ENCODE measurements at places on chromosomes 6 and 20.

GRCh38 chr6:162636167-162636566 is 91.4 kb downstream of the PRKN start:
- no peak for DNase-seq

GRCh38 chr20:8971669-8972316 is 97.1 kb upstream of the PLCB4 start:
- no peak for DNase-seq

DNA sequence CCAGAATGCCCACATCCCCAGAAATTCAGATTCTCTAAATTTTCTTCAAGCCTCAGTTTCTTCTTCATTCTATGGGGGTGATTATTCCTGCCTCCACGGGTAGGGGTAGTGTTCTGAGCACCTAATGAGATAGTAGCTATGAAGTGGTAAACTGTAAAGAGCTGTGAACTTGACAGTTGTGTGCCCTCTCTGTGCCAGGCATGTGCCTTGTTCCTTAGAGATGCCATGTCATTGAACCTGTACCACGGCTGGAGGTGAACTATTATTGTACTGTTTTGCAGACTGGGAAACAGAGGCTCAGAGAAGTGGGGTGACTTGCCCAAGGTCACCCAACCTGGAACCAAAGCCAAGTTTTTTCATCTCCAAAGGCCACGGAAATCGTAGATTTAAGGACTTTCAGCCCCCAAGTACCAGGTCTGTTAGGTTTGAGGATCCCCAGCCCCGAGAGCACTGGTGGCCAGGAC is 67.7 kb upstream of the SIRPA start:
- DNase-seq, result no peak

- no peak for DNase-seq
Observed at GRCh38 chr20:59805786-59806577, 127.5 kb downstream of the SYCP2 start.

GRCh38 chr20:47672886-47673670 is 112.2 kb downstream of the SULF2 start:
- no peak for DNase-seq

DNA sequence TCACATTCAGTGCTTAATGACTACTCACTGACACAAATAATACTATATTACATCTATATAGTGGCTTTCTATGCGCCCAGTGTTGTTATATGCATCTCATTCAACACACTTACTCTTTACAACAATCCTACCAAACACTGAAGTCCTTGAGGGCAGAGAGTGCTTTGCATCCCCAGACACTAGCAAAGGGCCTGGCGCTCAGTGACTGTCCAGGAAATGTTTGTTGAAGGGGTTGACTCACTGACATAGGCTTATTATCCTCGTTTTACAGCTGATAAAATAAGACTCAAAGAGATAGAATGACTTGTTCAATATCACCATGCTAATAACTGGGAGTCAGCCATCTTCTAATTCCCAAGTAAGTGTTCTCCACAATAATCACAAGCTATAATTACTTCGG is 163.3 kb downstream of the ARHGAP18 start:
- DNase-seq, result no peak

DNA sequence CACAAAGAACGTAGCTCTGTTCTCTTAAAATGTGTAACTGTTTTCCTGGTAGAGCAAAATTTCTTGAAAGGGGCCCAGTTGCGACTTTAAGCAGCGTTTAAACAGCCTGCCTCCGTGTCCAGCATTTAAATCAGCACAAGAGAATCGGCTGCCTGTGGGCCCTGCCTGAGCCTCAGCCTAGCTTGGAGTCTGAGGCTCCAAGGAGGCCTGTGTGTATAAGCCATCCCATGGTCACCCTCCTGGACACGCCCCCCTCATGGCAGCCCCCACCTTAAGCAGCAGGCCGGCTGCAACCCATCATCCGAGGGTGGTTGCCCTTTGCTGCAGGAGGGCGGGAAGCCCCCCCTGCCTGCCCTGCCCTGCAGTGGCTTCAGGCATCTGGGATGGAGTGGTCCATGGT is 18.9 kb downstream of the SDCBP2 start:
- no peak for DNase-seq

DNA sequence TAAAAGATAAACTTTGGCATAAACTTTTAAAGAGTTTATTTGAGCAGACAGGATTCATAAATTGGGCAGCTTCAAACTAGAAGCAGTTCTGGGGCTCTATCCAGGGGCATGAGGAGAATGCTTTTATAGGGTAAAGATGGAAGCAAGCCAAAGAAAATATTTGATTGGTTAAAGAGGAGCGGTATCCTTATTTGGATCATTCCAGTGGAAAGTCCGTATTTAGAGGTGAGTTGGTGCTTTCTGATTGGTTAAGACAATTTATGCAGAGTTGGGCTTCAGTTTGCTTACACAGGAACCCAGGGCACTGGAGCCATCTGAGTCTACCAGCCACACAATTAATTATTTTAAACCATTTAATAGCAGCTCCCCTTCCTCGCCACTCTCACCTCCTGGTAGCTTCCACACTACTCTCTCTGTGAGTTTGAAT is 37.9 kb upstream of the RNF217 start:
- no peak for DNase-seq

DNA sequence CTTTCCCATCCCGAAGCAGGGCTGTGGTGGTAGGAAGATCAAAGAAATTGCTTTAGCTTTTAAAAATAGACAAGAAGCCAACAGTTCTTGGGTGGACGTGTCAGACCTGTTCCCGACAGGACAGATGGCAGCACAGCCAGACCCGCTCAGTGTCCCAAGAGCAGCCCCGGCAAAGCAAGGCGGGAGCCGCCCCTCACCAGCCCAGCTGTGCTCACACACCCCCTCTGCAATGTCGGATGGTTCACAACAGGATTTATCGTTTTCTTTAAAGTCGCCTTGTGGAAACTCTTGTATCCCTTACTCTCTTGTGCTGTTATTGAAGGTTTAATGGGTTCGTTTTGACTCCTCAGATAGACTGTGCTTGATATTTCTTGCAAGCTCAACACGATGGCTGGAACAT is 302.4 kb downstream of the THBS2 start:
- no peak for DNase-seq

DNA sequence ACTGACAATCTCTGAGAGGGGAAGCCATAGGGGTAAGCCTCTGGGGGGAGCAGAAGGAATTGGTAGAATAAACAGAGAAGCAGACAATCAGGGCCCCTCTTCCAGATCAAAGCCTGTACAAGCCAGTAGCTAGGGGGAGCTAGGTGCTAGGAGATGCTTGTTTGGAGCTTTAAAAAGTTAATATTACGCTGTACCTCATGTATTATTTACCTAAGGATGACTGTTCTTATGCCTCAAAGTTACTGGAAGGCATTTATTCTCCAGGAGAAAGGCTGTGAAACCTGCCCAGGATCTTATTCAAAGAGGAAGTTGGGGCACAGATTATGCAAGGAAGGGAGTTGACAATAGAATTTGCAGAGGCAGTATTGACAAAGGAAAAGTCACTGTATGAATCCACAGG is 111.8 kb upstream of the SLC35F1 start:
- DNase-seq, result no peak

GRCh38 chr6:19795211-19795610 is 42.0 kb upstream of the ID4 start:
- DNase-seq, result no peak

DNA sequence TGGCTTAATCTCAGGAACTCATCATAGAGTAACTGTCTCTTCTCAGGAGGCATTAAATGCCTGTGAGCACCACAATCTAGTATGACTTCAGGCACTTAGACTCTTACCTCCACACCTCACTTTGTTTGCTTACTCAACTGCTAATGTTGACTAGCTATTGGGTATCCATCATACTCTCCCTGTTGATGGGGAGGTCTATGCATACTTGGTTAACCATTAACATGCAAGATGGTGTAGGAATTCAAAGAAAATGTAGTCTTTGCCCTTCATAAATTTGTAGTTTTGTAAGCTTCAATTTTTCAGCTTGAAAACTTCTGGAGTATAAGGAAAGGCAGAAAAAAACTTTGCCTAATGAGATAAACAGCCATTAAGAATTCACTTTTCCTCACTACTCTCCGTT is 501.0 kb upstream of the MARCKS start:
- no peak for DNase-seq

GRCh38 chr6:30743099-30744053 is 889 bp upstream of the FLOT1 start:
- no peak for DNase-seq

GRCh38 chr6:41976794-41977484 is 35.3 kb upstream of the CCND3 start:
- no peak for DNase-seq

DNA sequence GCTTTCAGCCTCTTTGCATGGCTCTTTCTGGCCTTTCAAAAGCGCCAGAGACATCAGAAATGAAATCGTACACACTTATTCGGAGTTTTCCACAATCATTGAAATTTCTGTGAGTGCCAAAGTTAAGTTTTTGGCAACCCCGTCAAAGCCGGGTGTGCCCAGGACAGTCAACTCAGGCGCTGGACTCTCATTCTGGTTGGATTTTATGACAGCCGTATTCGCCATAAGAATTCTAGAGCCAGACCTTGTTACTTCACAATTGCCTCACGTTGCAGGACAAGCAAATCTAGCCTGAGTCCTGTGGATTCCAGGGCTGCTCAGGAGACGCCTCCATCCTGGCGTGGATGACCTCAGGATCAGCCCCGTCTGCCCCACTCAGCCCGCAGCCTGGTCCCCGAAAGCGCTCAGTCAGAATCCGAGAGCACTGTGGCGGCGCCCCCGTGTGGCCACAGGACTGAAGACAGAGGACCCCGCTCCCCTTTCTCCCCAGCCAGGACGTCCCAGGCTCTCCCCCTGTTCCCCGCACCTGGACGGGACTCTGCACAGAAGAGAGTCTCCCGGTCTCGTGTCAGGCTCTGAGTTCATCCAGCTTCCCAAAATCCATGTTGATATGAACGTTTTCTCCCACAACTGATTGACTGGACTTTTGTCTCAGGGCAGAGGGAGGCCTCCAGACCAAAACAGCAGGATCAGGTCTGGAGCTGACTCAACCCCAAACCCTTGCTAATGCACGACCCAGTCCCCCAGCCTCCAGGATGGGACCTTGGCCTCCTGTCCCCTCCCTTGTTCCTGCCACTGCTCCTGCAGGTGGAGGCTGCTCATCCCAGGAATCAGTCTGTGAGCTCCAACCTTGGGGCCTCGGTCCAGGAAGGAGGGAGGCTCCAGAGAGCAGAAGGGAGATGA is 38.2 kb downstream of the MICA start:
- DNase-seq, result peak; percentile 88

DNA sequence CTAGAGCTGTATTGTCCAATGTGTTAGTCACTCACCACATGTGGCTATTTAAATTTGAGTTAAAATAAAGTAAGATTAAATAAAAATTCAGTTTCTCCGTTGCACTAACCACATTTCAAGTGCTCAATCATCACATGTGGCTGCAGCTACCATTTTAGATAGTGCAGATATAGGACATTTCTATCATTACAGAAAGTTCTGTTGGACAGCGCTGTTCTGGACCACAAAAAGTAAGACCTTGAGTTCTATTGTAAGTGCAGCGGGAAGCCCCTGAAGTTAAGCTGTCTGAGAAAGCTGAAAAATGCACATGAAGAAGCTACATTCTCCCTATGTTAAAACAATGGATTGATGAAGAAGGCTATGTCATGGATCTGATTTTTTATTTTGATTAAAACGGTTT is 1.1 kb downstream of the ORC3 start:
- no peak for DNase-seq

DNA sequence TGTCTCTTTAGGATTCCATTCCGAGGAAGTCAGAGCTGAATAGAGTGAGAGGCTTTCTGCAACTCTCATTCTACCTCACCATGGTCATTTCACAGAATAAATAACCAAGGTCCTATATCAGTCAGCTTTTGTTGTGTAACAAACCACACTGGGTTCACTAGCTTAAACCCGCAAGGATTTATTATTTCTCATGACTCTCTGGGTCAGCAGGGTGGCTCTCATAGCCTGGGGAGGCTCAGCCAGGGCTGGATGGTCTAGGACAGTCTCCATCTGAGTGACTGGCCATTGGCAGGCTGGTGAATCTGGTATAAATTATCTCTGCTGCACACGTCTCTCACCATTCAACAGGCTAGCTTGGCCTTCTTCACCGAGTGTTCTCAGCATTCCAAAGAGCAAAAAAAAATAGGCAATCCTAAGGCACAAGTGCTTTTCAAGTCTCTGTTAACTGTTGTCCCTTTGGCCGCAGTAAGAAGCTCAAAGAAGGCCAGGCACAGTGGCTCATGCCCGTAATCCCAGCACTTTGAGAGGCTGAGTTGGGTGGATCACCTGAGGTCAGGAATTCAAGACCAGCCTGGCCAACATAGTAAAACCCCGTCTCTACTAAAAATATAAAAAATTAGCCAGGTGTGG is 39.7 kb downstream of the ISM1 start:
- DNase-seq, result no peak

DNA sequence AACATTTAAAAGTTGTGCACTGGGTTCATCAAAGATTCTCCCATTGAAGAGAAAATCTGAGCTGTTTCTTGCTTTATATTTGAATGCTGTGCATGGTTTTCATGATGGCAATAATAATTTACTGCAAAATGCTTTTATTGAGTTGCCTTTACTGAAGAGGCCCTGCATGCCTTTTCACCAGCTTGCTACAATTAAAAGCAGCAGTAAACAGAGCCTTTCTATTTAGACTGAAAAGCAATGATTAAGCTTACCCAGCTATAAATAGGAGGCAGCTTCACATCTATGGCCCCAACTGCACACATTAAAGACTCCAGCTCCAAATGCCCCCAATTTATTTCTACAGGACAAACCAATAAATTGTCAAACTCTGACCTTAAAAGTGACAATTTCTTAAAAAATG is 70.3 kb downstream of the ANKEF1 start:
- no peak for DNase-seq

GRCh38 chr6:156645097-156645496 is 132.1 kb upstream of the ARID1B start:
- DNase-seq, result no peak

Data from nephron progenitor cell (in vitro differentiated cells).